CD4-positive, alpha-beta T cell treated with Interleukin-17A for 1 hour (primary cell): ENCODE measurements at places on chromosomes 2 and 18.

DNA sequence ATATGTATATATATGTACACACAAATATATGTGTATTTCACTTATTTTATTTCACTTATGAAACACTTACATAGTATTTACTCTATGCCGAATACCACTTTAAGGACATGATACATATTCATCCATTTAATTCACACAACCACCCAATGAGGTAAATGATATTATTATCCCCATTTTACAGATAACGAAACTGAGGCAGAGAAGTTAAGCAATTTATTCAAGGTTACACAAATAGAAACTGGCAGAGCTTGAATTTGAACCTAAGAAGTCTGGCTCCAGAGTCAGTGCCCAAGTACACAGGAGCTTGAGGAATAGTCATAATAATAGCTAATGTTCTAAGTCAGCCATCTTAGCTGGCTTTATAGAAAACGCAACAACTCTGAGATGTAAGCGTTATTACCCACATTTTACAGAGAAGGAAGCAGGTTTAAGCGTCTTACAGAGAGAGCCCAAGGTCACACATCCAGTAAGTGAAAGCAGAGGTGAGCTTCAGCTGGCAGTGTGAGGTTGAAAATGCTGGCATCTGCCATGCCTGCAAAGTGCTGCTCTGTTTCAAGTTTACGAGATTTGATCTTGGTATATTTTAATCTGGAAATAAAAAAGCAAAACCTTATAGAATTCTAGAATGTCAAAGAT lies 326.9 kb downstream of the LPIN1 start:
- no peak for DNase-seq

GRCh38 chr18:58611395-58612131 lies 17.3 kb downstream of the ALPK2 start:
- DNase-seq = no peak

- peak; percentile 71 for DNase-seq
Observed at GRCh38 chr2:165874445-165875039, 79.0 kb downstream of the TTC21B start.

DNA sequence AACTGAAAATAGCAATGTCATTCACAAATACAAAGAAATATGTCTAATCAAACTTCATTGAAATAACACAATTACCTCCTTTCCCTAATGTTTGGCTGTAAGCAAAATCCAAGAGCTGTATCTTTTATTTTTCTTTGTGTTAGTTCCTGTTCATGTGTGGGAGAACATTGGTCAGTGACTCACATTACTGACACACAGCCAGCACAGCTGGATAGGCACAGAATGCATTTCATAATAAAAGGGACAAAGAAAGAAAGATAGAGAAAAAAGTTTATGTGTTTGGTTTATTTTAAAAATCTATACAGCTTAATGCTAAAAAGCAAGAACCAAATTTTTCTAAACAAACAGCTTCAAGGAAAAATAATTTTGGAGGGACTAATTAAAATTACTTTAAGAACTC lies 185.6 kb upstream of the COL3A1 start:
- no peak for DNase-seq

GRCh38 chr2:35960596-35960995 lies 395.0 kb upstream of the CRIM1 start:
- DNase-seq = no peak

GRCh38 chr18:46414863-46415262 lies 242.2 kb downstream of the LOXHD1 start:
- DNase-seq = no peak

GRCh38 chr18:36086186-36086585 lies 18.8 kb upstream of the RPRD1A start:
- no peak for DNase-seq

GRCh38 chr2:218810256-218810655 lies 21.3 kb downstream of the PRKAG3 start:
- no peak for DNase-seq

GRCh38 chr18:59468821-59469220 lies 109.8 kb upstream of the LMAN1 start:
- no peak for DNase-seq

- no peak for DNase-seq
Observed at GRCh38 chr2:168064011-168064998, 183.1 kb downstream of the STK39 start.

DNA sequence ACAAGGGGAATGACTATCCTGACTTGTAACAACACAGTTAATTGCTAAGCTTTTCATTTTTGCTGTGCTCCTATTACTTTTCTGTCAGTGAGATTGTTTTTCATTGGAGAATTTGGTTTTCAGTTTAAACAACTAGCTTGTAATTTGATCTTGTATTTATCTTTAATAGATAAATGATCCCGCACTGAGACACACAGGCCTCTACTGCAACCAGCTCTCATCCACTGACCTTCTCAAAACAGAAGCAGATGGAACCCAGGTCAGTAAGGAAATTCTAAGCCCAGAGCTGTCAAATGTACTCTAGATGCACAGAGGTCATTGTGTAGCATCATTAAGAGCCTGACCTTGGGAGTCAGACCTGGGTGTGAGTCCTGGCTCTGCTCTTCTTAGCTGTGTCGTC lies 30.7 kb downstream of the PTRHD1 start:
- DNase-seq = no peak
